ENCODE measurements at places on chromosomes 12 and 14.

DNA sequence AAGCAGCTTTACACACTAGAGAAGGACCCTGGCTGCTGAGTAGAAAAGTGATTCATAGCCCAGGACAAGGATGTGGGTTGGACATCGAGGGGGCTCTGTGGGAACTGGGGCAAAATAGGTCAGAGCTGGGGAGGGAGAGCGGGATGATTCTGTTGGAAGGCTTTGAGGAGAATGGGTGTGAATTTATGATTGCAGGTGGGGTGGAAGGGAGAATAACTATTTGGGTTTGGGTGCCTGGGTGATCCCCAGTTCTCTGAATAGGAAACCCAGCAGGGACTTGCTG is 13.1 kb downstream of the SERPINA3 start:
- no peak for DNase-seq

- DNase-seq = no peak
Observed at GRCh38 chr12:131142891-131143657, 189.4 kb downstream of the ADGRD1 start.

- DNase-seq = no peak
Observed at GRCh38 chr14:97776890-97777558, 979.8 kb downstream of the VRK1 start.

- DNase-seq = peak; percentile 5
Observed at GRCh38 chr14:22221508-22221907, 367.5 kb downstream of the DAD1 start.

DNA sequence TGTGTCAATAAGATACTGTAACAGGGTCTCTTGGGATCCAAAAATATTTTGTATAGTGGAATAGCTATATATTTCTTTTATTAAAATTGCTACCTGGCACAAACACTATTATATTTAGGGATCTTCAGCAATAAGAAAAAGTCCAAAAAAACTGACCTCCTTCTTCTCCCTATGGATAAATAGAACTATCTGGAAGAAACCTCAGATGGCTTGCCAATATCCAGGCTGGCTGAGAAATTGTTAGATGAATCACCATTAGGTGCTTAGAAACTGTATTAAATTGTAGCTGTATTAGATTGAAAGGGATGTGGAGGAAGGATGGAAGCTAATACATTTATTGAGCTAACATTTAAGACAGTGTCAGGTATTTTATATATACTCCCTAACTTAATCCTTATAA is 66.0 kb downstream of the SLC38A6 start:
- no peak for DNase-seq

- no peak for DNase-seq
Observed at GRCh38 chr14:52827426-52827825, 36.0 kb upstream of the GNPNAT1 start.

- no peak for DNase-seq
Observed at GRCh38 chr12:79959484-79959883, 24.6 kb upstream of the PPP1R12A start.

Measured in HCEC 1CT (cell line).